ENCODE measurements at places on chromosomes 13 and 19. TPM values are rescaled to one million over a fixed set of nuclear protein-coding genes. Genes with fewer than 3 reads are reported as not detected.

UPF1 gene
- 32.3 TPM for total RNA-seq

LACC1 gene
- 2.3 TPM for total RNA-seq

DNA sequence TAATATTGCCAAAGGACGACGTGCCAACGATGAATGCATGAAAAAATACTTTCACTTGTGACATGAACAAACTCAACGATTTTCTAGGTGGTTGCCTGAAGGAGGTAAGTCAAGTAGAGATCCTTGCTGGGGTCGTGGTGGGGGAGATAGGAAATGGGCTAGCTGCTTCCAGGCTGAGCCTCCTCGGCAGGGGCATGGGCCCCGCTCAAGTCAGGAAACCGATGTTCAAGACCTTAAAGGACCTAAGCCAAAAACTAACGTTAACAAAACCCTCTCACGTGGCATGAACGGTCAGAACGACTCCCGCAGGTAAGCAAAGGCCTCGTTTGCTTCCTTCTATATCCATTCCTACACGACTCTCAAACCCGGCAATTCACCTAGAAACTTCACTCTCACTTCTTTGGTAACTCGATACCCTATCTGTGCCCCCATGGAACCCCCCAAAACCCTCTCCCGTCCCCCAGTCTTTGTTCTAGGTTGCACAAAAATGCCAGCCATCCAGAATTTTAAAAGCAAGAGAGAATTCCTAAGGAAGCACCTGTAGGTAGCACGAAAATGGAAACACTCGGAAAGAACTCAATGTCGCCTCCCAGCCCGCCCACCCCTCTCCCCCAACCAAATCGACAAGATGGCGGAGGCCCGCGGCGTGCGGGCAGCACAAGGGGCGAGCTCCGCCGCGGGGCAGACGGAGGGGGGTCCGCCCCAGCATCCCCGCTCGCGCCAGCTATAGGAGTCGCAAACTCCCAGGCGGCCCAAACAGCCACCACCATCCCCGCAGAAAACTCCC, 13.6 kb downstream of the ACP4 start:
- H3K27ac ChIP-seq: peak overlapping the region; percentile 97
- H3K27me3 ChIP-seq: no peaks in the 10 kb centered on the region
- peaks cover 17% of the 10 kb centered on the region for H3K36me3 ChIP-seq
- H3K4me1 ChIP-seq: peaks cover 27% of the 10 kb centered on the region

GRCh38 chr13:45432737-45433380, 14.7 kb upstream of the SLC25A30 start:
- no peaks in the 10 kb centered on the region for H3K27me3 ChIP-seq
- no peak for DNase-seq
- no peak overlapping the region for H3K4me3 ChIP-seq
- peak overlapping the region; percentile 87 for H3K27ac ChIP-seq
- H3K4me1 ChIP-seq: peaks cover 8% of the 10 kb centered on the region
- H3K36me3 ChIP-seq: no peaks in the 10 kb centered on the region

DNA sequence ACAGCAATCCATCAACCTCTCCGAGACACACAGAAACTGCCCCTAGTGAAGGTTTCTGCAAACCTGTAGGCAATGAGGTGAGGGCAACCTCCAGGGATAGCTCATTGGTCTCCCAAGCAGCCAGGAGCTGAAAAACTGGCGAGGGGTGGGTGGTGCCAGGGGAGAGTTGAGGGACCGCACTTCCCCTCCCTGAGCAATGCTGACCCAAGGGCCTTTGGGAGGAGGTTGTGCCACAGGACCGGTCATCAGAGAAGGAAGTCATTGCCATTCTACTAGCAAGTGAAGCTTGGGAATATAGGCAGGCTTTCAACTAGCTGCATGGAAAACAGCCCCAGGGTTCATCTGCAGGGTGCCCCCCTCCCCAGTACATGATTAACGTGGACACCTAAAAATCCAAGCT, 23.1 kb upstream of the MED4 start:
- no peaks in the 10 kb centered on the region for H3K36me3 ChIP-seq
- no peak overlapping the region for H3K27ac ChIP-seq
- no peak for DNase-seq
- peaks cover 28% of the 10 kb centered on the region for H3K4me1 ChIP-seq

DNA sequence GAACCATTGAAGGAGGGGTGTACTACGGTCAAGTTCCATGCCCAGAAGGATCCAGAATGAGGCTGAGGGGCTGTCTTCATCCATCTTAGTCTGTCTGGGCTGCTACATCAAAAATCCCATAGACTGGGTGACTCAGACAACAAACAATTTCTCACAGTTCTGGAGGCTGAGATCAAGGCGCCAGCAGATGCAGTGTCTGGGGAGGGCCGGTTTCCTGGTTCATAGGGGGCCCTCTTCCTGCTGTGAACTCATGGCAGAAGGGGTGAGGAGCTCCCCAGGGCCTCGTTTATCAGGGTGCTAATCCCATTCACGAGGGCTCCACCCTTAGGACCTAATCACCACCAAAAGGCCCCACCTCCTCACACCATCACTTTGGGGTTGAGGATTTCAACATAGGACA, 14.7 kb upstream of the KCTD15 start:
- H3K36me3 ChIP-seq: no peaks in the 10 kb centered on the region
- no peak overlapping the region for H3K4me3 ChIP-seq
- H3K27me3 ChIP-seq: peaks cover 85% of the 10 kb centered on the region
- H3K4me1 ChIP-seq: peaks cover 16% of the 10 kb centered on the region

- H3K4me1 ChIP-seq: peaks cover 8% of the 10 kb centered on the region
- no peak overlapping the region for H3K4me3 ChIP-seq
- no peak overlapping the region for H3K27ac ChIP-seq
Measured at GRCh38 chr13:44049081-44049945, 169.6 kb downstream of the LACC1 start.

- peaks cover 12% of the 10 kb centered on the region for H3K36me3 ChIP-seq
- no peak overlapping the region for H3K4me3 ChIP-seq
- no peaks in the 10 kb centered on the region for H3K27me3 ChIP-seq
- DNase-seq: no peak
Measured at GRCh38 chr19:47776568-47776967, 1.9 kb upstream of the SELENOW start.

DNA sequence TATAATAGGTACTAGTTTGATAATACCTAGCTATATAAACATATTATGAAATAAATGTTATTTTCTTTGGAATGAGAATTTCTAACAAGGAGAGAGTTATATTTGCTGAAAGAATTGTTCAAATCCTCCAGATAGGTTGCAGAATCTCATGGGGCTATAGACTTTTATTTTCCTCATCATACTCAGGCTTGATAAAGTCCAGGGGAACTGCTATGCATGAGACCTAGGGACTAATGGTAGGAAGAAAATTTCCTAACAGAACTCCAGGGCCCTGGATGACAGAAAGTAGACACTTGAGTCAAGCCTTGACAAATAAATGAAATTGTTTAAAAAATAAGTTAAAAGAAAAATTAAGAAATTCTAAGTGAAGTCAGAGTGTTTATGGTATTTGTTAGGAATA, 138.5 kb upstream of the DACH1 start:
- DNase-seq: no peak
- no peaks in the 10 kb centered on the region for H3K4me1 ChIP-seq
- no peaks in the 10 kb centered on the region for H3K27me3 ChIP-seq

Data from left ventricle myocardium inferior (tissue), 1 donor.